Fibroblast of skin of right biceps (primary cell): ENCODE measurements at places on chromosomes 3 and 15.

GRCh38 chr15:101526021-101526420 is 36.5 kb upstream of the PCSK6 start:
- DNase-seq: no peak

GRCh38 chr15:53511175-53511574 is 248.3 kb downstream of the WDR72 start:
- no peak for DNase-seq

GRCh38 chr3:122219242-122219872 is 35.9 kb downstream of the CASR start:
- no peak for DNase-seq

GRCh38 chr3:123720638-123721037 is 135.8 kb upstream of the HACD2 start:
- no peak for DNase-seq

DNA sequence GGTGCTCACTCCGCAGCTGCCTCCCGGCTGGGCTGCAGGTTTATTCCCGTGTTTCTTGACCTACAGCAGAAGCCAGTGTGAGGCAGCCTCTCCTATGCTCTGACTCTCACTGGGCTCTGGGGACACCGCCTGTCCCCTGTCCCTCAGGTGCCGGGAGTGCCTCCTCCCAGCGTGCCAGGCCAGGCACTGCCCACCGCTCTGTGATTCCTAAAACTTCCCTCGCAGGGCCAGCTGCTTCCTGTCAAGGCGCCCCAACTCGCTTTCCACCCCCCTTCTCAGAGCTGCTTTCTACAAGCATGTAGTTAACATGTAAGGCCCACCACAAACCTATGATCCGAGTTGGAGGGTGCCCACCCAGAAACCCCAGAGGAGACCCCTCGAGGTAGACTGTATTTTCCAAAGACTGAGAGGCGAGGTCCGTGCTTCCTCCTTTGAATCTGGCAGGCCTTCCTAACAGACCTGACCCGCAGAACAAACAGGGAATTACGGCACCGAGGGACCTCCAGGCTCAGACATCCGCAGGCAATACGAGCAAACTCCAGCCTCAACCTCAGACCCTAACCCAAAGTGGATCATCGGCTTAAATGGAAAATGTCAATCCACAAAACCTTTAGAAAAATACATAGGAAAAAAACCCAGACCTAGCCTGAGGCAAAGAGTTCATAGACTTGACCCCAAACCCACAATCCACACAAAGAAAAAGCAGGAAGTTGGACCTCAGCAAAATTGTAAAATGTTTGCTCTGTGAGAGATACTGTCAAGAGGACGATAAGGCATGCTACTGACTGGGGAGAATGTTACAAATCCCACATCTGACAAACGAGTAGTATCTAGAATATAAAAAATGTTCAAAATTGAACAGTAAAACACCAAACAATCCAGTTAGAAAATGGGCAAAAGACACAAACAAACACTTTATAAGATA is 121.3 kb upstream of the IQSEC1 start:
- no peak for DNase-seq

- no peak for DNase-seq
Observed at GRCh38 chr15:56001471-56002078, 8.2 kb upstream of the NEDD4 start.

DNA sequence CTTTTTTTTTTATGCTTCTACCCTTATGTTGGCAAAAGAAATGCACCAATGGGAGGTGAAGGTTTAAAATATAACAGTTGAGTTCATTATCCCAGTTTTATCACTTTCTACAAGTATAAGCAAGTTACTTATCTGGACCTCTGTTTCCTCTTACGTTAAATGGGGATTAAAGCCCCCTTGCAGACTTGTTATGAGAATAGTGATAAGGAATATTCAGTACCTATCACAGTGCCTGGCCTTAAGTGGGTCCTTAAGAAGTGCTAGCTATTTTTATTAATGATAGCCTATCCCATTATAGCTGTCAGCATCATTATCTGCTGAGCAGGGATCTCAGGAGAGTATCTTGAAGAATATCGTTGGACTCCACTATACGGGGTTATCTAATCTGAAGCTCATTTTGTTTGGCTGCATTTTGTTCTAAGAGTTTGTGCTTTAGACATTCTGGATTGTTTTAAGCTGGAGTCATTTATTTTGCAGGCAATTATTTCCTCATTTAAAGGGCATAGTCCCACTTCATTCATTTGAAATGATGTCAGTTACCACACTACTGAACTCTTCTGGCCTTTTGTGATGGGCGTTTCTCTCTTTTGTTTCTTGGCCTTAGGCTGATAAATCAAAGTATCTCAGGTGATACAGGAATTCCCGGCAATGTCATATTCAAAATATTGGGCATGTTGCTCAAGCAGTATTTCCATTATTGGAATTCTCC is 28.8 kb downstream of the RAB8B start:
- DNase-seq: peak; percentile 68

GRCh38 chr3:160226026-160226907 is 1.0 kb downstream of the C3orf80 start:
- no peak for DNase-seq

- no peak for DNase-seq
Observed at GRCh38 chr15:79615754-79616153, 183.6 kb downstream of the MINAR1 start.

DNA sequence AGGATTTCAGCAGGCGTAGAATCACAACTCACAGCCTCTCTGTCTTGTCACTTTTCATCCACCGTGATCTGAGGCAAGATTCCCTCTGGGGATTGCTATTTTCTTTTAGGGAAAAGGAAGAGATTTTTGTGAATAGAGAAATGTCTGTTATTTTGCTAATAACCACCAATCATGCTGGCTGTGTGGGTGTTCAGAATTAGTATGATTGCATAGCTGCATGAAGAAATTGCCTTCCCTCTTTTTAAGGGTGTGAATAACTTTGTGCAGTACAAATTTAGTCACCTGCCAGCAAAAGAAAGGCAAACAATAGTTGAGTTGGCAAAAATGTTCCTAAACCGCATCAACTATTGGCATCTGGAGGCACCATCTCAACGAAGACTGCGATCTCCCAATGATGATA is 60.8 kb downstream of the KAT2B start:
- no peak for DNase-seq

- peak; percentile 65 for DNase-seq
Observed at GRCh38 chr15:27679731-27680471, 419.2 kb downstream of the OCA2 start.

GRCh38 chr3:155078711-155079467 is 1.2 kb upstream of the MME start:
- peak; percentile 34 for DNase-seq

- no peak for DNase-seq
Observed at GRCh38 chr3:39638301-39638700, 170.8 kb downstream of the MOBP start.

DNA sequence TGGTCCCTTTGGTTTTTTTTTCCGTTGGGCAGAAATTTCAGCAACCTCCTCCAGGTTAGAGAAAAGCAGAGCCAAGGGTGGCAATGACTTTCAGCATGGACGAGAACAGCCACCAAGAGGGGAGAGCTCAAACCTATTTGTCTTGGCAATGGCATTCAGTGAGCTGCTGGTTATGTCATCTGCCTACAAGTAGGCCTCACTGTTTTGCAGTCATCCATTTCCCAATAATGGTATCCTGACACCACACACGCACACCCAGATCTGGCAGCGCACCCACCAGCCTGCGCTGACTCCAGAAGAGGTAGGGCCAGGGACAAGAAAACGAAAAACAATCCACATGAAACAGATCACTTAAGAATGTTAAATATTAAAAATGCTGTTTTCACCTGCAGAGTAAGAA is 92.3 kb downstream of the MAGI1 start:
- peak; percentile 49 for DNase-seq

- DNase-seq: no peak
Observed at GRCh38 chr3:139301654-139302053, 42.2 kb upstream of the MRPS22 start.

DNA sequence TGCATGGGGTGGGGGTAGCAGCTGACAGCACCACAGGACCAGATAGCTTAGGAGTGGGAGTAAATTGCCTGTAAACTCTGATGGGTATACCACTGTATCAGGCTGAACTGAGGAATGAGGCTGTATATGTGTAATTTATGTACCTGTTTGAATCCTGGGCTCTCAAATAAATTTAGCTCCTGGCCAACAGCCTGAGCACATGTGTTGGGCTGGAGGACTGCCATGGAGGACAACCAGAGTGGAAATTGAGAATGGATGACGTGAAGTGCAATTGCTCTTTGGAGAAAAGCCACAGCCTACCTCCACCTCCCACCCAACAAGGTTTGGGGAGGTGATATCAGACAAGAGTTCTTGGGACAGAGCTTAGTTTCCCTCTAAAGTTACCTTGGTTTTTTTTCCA is 328.6 kb upstream of the PROK2 start:
- no peak for DNase-seq

GRCh38 chr15:42106288-42106687 is 11.9 kb upstream of the PLA2G4D start:
- DNase-seq: no peak

DNA sequence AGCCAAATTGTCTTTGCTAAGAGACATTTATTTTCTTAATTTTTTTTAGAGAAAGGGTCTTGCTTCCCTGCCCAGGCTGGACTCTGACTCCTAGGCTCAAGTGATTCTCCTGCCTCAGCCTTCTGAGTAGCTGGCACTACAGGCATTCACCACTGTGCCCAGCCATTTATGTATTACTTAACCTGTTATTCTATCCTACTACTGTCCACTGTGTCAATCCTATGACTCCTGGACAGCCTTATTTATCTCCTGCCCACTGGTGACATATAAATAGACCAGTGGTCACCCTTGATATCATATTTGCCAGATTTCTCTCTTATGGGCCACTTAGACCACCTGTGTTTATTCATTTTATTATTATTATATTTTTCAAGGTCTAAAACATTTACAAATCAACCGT is 161.4 kb downstream of the ROBO1 start:
- no peak for DNase-seq

GRCh38 chr3:8482960-8483665 is 18.5 kb upstream of the LMCD1 start:
- DNase-seq: peak; percentile 97

DNA sequence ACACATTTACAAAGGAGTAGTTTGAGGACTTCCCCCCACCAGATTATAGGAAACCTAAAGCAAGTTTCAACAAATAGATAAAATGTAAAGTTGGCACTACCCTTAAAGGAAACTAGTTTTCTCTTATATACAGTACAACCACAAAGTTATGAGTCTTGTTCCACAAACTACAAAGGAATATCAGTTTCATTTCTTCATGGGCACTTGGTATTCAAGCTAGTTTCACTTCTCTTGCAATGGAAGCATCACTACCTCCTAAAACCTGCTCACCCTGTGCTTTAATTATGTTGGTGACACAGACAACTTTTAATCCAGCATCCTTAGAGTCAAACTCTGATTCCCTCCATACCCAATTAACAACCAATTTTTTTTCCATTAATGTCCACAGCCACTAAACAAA is 707.0 kb downstream of the ROBO2 start:
- no peak for DNase-seq

DNA sequence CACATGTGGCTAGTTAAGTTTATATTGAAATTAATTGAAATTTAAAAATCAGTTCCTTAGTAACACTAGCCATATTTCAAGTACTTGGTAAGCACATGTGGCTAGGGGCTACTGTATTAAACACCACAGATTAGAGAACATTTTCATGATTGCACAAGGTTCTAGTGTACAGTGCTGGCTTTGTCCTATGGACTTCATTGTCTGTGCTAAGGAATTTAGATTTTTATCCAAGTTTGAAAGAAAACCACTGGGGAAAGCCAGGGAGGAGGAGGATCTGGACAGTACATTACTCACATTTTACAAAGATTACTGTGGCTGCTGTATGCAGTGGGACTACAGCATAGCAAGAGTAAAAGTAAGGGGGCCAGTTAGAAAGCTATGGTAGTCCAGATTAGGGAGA is 13.9 kb downstream of the STAC start:
- DNase-seq: peak; percentile 60

GRCh38 chr3:25169151-25169550 is 258.9 kb upstream of the RARB start:
- DNase-seq: peak; percentile 20

GRCh38 chr3:72924055-72924454 is 36.2 kb downstream of the GXYLT2 start:
- no peak for DNase-seq
